CD4-positive, alpha-beta T cell treated with Interleukin-15 for 4 hours (primary cell): ENCODE measurements at places on chromosomes 3 and 15.

DNA sequence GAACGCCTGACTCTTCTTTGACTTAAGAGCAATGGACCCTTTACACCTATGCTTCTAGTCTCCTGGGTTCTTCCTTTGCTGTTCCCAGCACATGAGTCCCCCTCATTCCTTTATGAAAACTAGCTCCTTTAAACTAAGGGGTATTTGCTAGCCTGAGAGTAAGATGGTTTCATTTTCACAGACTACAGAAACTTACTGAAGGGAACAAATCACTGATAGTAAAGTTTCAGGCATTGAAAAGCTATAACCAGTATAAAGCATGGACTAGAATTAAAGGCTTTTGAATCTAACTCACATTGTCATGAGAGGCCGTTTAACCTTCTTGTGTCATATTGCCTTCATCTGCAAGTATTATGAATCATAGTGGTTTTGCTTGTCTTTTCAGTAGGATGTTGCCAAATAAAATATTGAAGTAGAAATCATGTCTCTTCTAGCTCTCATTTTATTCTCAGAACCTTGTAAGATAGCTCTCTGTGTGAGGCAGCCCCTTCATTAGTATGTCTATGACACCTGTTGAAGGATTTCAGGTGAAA lies 765.9 kb downstream of the NR2F2 start:
- no peak for DNase-seq

DNA sequence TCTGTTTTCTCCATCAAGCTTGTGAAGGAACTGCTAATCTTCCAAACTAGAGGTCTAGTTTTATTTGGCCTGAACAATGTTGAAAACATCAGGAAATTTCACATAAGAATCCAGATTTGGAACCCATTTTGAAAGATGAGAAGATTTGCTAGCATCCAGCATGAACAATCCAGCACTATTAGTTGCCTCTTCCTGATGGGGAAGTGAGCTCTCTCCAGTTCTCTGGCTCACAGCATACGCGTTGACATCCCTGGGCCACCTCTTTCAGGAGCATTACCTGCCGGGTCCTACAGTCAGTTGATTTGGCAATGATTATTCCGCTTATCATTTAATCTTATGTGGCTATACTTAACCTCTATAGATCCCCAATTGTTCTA lies 10.9 kb downstream of the GPR87 start:
- DNase-seq, result no peak

DNA sequence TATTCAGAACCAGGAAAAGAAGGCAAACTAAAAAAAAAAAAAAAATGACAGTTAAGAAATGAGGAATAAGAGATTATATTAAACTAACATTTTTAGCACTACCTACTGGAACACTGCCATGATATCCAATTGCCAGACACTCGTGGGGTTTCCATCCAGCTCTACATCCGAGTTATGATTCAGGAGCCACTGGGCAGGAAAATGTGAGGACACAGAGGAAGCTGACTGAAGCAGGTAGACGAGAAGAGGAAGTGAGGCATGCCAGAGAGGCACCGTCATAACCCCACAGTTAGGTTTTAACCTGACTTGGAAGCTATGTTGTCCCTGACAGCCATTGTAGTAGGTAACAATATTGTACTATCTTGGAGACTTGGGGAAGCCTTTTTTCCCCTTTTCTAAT lies 495.0 kb downstream of the NLGN1 start:
- no peak for DNase-seq

DNA sequence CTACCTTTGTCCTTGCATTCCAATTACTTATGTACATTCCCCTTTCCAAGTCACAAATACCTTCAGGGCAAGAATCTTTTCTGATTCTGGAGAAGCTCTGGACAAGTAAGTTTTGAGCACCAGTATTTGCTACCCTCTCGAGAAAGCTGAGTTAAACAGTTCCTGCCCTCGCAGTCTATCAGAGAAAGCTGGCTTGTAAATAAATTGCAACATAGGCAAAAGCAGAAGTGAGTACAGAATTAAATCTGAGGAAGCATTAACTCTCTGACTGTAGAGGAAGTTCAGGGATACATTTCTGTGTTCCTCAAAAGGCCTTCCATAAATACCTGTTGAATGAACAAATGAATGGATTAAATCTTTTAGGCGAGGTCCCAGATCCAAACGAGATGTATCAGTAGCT lies 1.2 kb downstream of the OSBPL11 start:
- no peak for DNase-seq

GRCh38 chr3:101387351-101387750 lies 67.0 kb upstream of the IMPG2 start:
- no peak for DNase-seq

DNA sequence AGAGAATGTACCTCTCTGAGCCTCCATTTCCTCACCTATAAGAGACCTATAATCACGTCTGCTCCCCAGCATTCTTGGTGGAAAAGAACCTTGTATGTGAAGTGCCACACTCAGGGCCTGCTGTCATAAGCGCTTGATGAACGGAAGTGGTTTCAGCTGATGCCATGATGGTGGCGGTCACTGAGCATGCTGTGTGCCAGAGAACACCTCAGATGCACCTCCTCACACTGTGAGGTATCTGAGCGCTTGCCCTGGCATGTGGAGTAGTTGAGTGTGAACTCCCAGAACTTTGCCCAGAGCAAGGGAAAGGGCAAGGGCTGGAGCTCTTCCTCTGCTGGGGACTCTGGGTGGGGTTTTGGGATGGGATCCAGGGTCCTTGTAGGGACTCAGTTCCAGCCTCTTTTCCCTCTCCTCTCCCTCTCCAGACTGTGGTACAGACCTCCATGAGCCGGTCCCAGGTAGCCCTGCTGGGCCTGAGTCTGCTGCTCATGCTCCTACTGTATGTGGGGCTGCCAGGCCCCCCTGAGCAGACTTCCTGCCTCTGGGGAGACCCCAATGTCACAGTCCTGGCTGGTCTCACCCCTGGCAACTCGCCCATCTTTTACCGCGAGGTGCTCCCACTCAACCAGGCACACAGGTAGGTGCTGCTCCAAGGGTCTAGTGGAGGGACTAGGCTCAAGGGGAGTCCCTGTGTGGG lies 2.7 kb downstream of the ABHD14A start:
- peak; percentile 34 for DNase-seq

DNA sequence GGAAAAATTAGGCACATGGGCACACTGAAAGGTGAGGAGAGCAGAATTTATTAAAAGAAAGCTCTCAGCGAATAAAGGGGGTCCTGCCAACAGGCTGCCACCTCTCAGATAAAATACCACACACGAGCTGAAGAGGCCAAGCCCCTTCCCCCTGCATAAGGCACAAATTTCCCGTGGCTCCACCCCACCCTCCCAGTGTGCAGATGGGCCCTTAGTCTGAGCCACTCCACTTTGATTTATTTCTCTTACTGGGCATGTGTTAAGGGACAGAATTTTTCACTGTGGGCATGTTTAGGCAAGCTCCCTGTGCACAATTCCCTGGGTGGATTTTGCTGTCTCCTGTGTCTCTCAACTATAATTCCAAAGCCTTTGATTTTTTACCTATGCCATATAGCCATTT lies 409.8 kb downstream of the TBL1XR1 start:
- DNase-seq, result no peak

GRCh38 chr15:87761736-87762509 lies 494.6 kb downstream of the NTRK3 start:
- no peak for DNase-seq

DNA sequence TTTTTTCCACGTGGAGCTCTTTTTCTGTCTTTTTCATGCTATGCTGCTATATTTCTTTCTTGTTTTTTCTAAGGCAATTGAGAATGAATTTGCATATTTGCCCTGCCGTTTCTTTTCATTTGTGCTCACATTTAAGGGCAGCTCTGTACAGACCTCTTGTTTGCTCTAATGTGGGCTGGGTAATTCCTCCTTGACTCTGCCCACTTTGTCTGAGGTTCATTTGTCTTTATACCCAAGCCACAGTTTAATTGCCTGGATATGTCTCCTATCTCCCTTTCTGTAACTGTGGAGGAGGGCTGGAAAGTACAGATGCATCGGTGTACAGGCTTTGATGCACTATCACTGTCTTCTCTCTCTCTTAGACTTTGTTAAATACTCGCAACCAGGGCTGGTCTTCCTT lies 195.9 kb downstream of the EPHB1 start:
- DNase-seq, result no peak

DNA sequence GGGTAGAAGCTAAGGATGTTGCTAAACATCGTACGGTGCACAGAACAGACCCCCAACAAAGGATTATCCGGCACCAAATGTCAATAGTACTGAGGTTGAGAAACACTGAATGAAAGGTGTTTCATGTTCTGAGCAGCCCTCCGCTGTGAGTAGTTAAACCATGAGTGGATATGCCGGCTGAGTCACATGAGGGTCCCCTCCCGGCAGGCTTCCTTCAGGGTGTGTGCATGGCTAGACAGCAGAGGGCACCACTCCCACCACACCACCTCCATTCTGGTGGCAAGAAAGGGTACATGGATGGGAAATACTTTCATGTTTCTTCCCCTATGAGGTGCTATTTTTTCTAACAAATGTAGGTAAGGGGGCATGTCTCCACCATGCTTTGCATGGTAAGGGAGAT lies 128.3 kb upstream of the SEMA6D start:
- no peak for DNase-seq

GRCh38 chr3:141313093-141313683 lies 55.1 kb upstream of the ZBTB38 start:
- no peak for DNase-seq

DNA sequence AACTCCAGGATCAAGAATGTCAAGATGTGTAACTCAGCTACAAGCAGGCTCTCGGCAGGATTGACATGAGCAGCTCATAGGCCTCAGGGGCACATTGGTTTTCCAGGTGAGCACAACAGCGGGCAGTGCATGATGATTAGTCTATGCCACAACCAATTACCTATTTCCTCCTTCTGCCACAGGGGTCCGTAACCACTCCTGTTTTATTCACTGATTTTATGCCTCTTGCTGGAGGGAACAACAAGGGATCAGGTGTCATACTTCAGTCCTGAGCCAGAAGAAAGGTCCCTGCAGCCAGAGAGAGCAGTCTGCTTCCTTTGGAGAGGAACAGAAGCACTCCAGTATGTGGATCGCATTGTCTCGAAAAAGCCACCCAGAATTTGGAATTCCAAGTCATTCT lies 35.1 kb upstream of the PTPRG start:
- DNase-seq, result no peak

- DNase-seq, result no peak
Observed at GRCh38 chr3:166743481-166744134, 636.5 kb downstream of the ZBBX start.

DNA sequence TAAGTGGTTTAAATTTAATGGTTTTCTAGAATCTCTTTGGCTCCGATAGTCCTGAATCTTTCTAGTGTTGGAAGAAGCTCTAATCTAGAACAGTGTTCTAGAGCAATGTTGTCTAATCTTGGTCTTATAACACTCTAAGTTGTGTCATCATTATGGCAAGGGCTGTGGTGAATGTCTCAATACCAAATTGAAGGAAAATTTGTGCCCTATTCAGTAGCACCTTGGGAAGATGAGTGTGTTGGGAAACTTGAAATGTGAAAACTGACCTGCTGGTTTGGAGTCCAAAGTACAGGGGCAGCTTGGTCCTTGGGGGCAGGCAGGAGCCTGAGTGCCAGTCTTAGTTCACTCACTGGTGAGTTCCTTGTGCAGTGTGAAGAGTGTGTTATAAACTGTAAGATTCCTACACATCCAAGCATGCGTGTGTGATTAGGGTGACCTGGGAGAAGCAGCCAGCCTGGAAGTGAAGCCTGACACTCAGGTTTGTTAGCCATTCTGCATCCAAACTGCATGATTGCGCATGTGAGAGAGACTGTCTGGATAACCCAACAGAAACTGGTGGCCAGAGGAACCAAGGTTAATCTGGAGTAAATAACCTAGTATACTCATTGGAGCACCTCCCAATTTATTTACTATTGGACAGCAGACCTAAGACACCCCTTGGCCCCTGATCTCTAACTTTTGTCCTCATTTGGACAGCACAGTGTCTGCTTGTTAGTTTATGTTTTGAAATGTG lies 14.6 kb downstream of the ZNF592 start:
- DNase-seq, result no peak

DNA sequence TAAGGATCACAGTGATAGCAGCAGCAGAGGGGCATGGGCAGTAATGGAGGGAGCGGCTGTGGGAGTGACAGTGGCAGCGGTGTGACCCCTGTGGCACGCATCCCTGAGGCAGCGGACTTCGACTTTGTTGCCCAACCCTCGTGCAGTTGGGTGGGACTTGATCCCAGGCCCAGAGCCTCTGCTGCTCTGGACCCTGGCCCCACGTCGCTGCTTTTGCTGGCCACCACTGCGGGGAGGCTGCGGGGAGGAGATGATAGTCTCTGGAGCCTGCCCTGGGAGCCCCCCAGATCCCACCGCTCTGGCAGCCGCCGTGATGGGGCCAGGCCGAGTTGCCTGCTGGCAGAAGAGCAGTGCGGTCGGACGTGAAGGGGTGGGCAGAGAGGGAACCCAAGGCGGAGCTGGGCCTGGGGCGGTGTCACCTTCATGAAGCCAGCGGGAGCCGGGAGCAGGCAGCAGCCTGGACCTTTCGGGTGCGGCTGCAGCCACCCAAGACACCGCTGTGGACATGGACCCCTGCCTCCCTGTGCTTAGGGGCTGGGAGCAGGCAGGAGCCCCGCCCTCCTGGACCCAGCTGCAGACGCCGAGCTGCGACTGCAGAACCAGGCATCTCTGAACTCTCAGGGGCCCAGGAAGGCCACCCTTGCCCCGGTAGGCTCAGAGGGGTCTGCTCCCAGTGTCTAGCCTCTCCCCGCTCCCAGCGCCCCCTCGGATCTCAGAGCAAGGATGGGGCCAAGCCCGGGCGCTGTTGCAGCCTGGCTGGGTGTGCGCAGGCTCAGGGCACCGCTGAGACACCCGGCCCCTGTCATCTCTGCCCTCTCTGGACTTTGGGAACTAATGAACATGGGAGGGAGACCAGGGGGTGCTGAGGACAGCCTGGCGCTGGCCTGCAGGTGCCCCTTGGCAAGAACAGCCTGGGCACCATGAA lies 38.3 kb downstream of the COMMD2 start:
- no peak for DNase-seq

- no peak for DNase-seq
Observed at GRCh38 chr3:26962492-26963360, 340.2 kb downstream of the LRRC3B start.

DNA sequence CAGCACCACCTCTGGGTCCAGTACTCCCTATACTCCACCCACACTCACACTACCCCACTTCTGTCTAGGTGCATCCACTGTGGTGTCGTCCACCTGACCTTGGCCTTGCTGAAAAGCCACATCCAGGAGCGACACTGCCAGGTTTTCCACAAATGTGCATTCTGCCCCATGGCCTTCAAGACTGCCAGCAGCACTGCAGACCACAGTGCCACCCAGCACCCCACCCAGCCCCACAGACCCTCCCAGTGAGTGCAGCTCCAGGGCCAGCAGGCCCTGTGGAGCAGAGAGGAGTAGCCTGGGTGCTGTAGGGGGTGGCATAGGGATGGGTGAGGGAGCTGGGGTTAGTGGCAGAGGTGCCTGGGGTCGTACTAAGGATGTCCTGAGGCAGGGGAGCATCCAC lies 19.4 kb upstream of the ALPK3 start:
- DNase-seq, result no peak

- no peak for DNase-seq
Observed at GRCh38 chr3:127637971-127638370, 9.0 kb downstream of the PODXL2 start.

GRCh38 chr3:49500732-49501609 lies 30.9 kb downstream of the DAG1 start:
- no peak for DNase-seq

- DNase-seq, result no peak
Observed at GRCh38 chr15:96583671-96584070, 253.2 kb downstream of the NR2F2 start.
